ENCODE measurements at places on chromosomes 7 and 10. TPM values are rescaled to one million over a fixed set of nuclear protein-coding genes. Genes with fewer than 3 reads are reported as not detected.

DNA sequence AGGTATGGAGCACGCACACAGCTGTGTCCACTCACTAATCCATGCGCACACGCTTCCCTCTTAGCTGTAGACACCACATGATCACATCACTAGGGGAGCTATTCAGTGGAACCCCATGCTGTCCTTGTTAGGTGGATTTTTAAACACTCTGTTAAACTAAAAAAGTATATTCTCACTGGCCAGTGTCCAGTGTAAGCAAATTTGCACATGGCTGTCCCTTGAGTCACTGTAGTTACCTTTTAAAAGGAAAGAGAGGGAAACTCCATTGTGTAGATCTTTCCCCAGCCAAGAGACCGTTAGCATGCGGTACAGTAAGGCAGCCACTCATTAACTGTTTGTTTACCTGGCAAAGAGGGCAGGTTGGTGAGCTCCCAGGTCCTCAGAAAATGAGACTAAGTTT lies 81.6 kb upstream of the INSYN2A start:
- H3K27ac ChIP-seq = no peak overlapping the region
- peaks cover 6% of the 10 kb centered on the region for H3K4me1 ChIP-seq
- H3K36me3 ChIP-seq = no peaks in the 10 kb centered on the region
- DNase-seq = no peak

DNA sequence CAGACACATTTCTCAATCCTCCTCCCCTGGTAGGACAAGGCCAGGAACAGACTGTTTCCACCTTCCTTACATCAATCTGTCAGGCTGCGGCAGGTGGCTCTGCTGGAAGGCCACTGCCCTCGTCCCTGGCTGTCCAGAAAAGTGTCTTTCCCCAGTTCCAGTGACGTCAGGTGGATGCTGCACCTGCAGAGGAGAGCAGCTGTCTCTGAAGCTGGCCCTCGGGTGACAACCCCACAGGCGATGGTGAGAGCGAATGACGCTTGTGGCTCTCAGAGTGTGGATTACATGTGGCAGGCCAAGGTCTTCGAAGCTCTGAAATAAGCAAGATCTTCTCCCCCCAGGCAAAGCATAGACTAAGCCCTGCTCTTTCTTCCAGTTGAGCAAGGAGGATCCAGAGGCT lies 146.9 kb upstream of the RET start:
- H3K4me3 ChIP-seq = no peak overlapping the region
- no peaks in the 10 kb centered on the region for H3K4me1 ChIP-seq
- H3K36me3 ChIP-seq = no peaks in the 10 kb centered on the region
- H3K27me3 ChIP-seq = no peaks in the 10 kb centered on the region
- no peak overlapping the region for H3K27ac ChIP-seq
- no peak for DNase-seq

- no peak for DNase-seq
- peaks cover 8% of the 10 kb centered on the region for H3K4me1 ChIP-seq
- no peaks in the 10 kb centered on the region for H3K36me3 ChIP-seq
- H3K4me3 ChIP-seq = peak overlapping the region; percentile 53
These were observed 623 bp downstream of the HOXA4 start for GRCh38 chr7:27129729-27130539.

DNA sequence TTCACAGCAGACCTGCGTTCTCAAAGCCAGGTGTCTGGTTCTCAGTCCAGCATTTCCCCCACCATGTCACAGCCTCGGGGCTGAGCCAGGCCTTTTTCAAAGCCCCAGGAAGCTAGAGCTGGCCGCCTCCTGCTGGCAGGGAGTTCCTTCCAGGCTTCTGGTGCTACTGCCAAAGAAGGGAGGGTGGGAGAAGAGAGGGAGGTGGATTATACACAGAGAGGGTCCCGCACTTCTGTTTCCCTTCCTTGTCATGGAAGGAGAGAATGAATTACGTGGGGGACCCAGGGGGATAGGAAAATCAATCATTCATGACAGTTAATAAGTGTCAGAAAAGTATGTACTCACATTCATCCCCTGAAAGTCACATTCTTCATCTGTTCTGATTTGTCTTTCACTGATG lies 600 bp upstream of the LGI1 start:
- H3K4me3 ChIP-seq = no peak overlapping the region
- no peaks in the 10 kb centered on the region for H3K36me3 ChIP-seq
- H3K4me1 ChIP-seq = no peaks in the 10 kb centered on the region
- DNase-seq = no peak

DNA sequence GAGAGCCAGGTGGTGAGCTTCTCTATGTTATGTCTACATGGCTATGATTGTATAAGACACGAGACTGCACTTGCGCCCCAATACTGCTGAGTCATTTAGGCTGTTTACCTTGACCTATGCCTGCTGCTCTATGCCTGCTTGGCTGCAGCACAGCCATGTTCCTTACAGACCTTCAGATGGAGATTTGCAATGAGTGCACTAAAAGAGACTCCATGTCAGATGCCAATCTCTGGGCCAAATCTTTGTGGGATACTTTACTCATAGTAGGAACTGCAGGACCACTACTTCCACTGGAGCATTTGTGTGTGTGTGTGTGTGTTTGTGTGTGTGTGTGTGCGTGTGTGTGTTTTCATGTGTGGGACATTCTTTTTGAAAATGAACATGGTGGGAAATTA lies 50.0 kb upstream of the KMT2E start:
- H3K4me1 ChIP-seq = peaks cover 2% of the 10 kb centered on the region
- no peak overlapping the region for H3K4me3 ChIP-seq
- DNase-seq = no peak
- no peaks in the 10 kb centered on the region for H3K27me3 ChIP-seq
- H3K36me3 ChIP-seq = peaks cover 4% of the 10 kb centered on the region

DNA sequence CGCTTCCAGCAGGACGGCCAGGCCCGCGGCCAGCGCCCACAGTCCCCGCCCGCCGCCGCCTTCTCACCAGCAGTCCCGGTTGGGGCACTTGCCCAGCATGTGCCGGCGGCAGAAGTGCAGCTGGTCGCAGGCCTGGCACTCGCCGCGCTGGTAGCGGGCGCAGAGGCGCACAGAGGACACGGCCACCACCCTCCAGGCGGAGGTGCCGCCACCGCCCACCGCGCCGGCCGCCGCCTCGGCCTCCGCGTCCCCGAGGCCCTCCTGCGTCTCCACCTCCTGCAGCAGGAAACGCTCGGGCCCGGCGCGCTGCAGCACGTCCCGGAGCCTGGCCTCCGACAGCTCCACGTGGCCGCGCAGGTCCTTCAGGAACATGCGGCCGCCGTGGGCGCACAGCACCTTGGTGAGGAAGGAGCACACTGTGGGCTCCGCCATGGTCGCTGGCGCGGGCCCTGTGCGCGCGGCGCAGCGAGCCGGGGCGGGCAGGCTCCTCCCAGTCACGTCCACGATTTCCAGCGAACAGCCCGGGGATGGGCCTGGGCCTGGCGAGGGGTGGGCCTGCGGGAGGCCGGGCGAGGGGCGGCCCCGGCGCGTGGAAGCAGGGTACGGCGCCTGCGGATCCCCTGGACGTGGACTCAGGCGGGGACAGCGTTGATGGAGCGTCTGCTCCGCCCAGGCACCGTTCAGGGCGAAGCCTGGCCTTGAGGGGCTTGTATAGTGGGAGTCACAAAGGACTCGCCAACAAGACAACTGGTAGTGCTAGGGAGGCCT lies at the start of gene ZC3HAV1L:
Gene ZC3HAV1L (minus strand): TSS at position 457 of the 768 bp plus-strand sequence. CDS start 25 bp downstream, at position 432.
- no peaks in the 10 kb centered on the region for H3K4me1 ChIP-seq
- H3K27ac ChIP-seq = no peak within 1 kb of the TSS
- peak; percentile 21 for DNase-seq

DNA sequence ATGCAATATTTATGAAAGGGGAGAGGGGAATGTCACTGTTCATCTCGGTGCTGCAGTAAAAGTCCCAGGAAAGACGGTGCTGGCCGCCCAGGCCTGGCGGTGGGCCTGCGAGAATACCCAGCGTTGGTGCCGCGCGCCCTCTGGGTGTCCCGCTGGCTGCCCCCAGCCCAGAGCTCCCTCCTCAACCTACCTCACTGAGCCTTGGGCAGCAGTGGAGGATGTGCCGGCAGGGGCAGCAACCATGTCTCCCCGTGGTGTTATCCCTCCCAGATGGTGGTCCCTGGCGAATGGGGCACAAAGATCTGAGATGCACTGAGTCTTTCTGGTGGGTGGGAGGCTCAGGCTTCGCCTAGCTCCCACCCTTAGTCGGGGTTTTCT lies 9.5 kb upstream of the TLX1 start:
- H3K4me3 ChIP-seq = peak overlapping the region; percentile 70
- no peak overlapping the region for H3K27ac ChIP-seq
- no peaks in the 10 kb centered on the region for H3K36me3 ChIP-seq
- peaks cover 26% of the 10 kb centered on the region for H3K27me3 ChIP-seq
- DNase-seq = no peak
- peaks cover 40% of the 10 kb centered on the region for H3K4me1 ChIP-seq

DNA sequence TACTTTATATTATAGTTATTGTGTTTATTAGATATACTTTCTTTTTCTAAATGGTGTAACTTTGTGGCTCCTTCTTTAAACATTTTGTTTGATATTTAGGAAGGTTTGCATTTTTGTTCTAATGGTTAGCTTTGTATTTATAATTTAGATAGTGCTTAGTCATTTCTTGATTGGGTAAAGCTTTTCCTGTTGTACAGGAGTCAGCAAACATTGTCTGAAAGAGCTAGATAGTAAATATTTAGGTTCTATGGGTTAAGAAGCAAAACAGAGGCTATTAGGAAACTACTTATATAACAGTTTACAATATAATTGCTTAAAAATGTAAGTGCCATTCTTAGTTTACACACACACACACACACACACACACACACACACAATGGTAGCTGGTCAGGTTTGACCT lies 70.6 kb upstream of the CCDC6 start:
- H3K4me3 ChIP-seq = no peak overlapping the region

- DNase-seq = peak; percentile 66
- no peaks in the 10 kb centered on the region for H3K36me3 ChIP-seq
- peak overlapping the region; percentile 83 for H3K27ac ChIP-seq
- peaks cover 72% of the 10 kb centered on the region for H3K4me1 ChIP-seq
- no peaks in the 10 kb centered on the region for H3K27me3 ChIP-seq
These were observed 72.1 kb upstream of the LYZL2 start for GRCh38 chr10:30701451-30702173.

DNA sequence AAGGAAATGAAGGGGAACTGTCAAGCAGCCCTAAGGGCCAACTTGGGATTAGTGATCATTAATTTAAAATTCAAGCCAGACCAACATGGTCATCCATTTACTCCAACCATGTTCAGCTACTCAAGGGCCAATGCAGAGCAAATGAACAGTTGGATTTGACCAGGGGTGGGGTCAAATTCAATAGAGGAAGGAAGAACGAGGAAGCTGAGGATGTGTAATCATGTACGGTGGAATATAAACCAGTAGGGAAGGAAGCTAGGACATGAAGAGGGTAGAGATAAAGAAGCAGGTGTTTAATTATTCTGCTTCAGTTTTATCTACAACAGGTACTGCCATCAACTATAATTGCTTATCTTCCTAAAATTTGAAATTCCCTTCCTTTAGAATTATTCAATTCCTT lies 81.6 kb downstream of the HIBADH start:
- H3K36me3 ChIP-seq = no peaks in the 10 kb centered on the region
- H3K4me1 ChIP-seq = no peaks in the 10 kb centered on the region
- H3K4me3 ChIP-seq = no peak overlapping the region
- H3K27ac ChIP-seq = no peak overlapping the region
- no peak for DNase-seq
- H3K27me3 ChIP-seq = no peaks in the 10 kb centered on the region

TDRD1 gene
- total RNA-seq = 0.38 TPM

All from T-cell (primary cell).